ENCODE measurements at places on chromosomes 5 and 9. TPM values are rescaled to one million over a fixed set of nuclear protein-coding genes. Genes with fewer than 3 reads are reported as not detected.
A peak's percentile ranks its signal among the peaks of the same experiment; 100 is the strongest.

DNA sequence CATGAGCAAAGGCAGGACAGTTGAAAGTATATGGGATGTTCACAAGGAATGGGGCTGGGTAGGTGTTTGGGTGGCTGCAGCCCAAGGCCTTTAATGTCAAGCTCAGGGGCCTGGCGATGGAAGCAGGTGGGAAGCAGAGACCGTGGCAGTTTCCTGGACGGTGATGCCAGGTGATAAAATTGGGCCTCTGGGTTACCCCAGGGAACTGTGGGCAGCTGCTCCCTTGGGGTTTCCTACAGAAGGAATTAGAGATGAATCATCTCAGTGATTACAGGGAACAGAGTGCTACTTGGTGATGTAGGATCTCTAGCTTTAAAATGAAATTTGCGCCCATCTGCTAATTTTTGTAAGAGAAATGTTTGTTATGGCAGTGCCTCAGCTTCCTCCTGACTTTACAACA, 39.2 kb downstream of the TSTD2 start:
- DNase-seq = no peak

DNA sequence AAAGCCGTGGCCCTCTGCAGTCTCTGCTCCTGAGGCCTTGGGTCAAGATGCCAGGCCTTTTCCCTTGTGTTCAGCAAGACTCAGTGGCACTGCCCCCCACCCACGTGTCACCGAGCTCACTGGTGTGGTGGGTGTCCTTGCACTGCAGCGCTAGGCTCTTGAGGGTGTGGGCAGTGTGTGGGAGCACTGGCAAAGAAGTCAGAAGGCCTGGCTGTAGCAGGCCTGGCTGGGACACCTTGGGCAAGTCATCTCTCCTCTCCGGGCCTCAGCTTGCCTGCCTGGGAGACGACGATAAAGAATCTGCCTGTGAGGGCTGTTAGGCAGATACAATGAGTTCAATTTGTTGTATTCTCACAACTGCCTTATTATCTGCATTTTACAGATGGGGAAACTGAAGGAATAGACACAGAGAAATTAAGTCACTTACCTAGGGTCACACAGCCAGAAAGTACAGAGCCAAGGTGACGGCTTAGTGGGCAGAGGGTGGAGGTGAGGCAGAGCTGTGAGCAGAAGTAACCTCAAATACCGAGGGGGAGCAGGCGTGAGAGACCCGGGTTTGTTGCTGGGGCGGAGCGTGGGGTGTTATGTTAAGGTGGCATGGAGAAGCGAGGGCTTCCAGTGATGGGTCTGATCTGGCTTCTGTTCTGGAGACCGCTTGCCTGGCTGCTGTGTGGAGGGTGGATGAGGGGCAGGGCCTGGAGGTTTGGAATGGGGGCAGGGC, 1.4 kb downstream of the TSPAN17 start:
- no peak for DNase-seq

The SMIM33 gene
- total RNA-seq = not detected

The AHRR gene
- total RNA-seq = 2.6 TPM

GRCh38 chr5:410911-411517, 32.0 kb upstream of the EXOC3 start:
- DNase-seq = no peak

- no peak for DNase-seq
Observed at GRCh38 chr5:75659791-75660450, 48.7 kb downstream of the ANKDD1B start.

- peak; percentile 56 for DNase-seq
Observed at GRCh38 chr5:56829137-56829908, 14.0 kb downstream of the MAP3K1 start.

The CARD9 gene
- total RNA-seq = 2.0 TPM

The MOB3B gene
- total RNA-seq = 1.9 TPM

The SLU7 gene
- 41.2 TPM for total RNA-seq

The QRFP gene
- total RNA-seq = not detected

The FGD3 gene
- total RNA-seq = 0.41 TPM

The TMEFF1 gene
- 15.7 TPM for total RNA-seq

DNA sequence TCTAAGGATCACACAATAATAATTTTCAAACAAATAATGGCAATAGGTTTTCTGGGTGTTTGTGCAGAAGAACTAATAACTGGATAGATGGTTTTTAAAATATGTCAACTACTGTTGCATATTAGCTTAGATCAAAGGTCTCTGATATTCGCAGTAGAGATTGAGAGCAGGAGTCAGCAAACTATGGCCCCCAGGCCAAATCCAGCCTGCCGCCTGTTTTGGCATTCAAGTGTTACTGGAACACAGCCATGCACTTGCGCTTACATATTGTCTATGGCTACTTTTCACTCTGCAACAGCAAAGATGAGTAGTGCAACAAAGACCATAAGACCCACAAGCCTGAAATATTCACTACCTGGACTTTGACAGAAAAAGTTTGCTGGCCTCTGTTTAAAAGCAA, 260.8 kb downstream of the GRIA1 start:
- DNase-seq = no peak

DNA sequence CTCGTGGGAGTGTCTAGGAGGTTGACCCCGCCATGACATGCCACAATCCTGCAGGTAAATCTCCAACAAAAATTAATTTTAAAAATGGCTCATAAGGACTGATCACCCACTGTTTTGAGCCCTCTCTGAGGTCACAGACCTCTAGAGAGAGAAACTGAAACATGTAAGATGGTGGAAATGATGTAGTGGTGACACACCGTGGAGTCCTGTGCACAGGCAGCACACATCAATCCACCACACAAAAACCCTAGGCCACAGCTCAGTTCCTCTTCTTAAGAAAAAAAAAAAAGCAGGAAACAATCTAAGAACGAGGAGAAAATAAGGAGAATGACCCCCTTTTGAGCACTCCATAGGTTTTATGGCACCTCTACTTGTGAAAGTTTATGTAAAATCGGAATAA, 93.8 kb upstream of the FAM120A start:
- DNase-seq = no peak

DNA sequence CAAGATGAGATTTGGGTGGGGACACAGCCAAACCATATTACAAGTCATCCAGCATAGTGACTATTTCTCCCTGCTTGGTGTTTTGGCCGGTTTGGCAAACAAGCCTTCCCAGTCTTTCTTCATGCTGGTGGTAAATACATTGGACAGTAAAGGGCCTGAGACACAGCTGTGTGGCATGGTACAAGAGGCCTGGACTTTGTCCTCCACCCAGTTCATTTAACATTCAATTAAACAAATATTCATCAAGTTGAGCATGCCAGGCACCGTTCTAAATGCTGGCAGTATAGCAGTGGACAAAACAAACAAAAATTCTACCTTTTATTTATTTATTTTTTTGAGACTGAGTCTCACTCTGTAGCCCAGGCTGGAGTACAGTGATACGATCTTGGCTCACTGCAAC, 62.7 kb upstream of the SLC28A3 start:
- DNase-seq = no peak

The ADAMTS2 gene
- total RNA-seq = 2.3 TPM

- no peak for DNase-seq
Observed at GRCh38 chr9:137077758-137078693, 709 bp downstream of the UAP1L1 start.

GRCh38 chr9:136951541-136952320, at the start of gene LCN12:
Gene LCN12, plus strand, starts transcription at chr9:136952273. Its CDS starts 55 bp downstream, at chr9:136952328.
- no peak for DNase-seq

Measured in kidney epithelial cell (primary cell).